ENCODE measurements at places on chromosomes 2 and 18.

- DNase-seq: no peak
These were observed 581 bp downstream of the CAPN14 start for GRCh38 chr2:31216734-31217133.

GRCh38 chr18:57748770-57749603 lies 54.1 kb downstream of the ATP8B1 start:
- DNase-seq: peak; percentile 22

DNA sequence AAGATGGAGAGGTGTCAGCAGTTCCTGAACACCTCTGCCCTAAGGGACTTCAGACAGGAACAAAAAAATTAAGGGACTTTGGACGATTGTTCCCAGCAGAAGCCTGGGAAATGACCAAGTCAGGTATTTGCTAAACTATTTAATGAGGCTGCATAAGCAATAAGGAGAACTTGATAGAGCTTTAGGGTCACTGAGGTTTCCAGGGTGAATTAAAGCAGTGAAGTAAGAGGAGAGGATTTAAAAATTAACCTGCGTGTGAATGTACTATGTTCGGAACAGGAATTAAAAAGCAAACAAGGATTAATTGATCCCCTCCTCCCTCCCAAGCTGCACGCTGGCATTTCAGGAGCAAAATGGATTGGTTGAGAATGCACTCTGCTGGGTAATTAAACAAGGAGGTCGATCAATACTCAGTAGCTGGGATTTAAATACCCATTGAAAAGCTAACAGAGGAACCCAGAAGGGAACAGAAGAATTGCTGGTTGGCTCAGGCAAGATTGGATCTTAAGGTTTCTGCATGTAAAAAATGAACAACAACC lies 157.2 kb downstream of the RNF152 start:
- no peak for DNase-seq

- no peak for DNase-seq
These were observed 420.3 kb upstream of the MMADHC start for GRCh38 chr2:150007815-150008430.

GRCh38 chr2:28362991-28363521 lies 29.6 kb upstream of the FOSL2 start:
- DNase-seq: no peak

GRCh38 chr2:68362749-68363148 lies 2.3 kb upstream of the PLEK start:
- no peak for DNase-seq

GRCh38 chr2:177397481-177398289 lies 5.1 kb downstream of the AGPS start:
- DNase-seq: peak; percentile 48

- DNase-seq: no peak
These were observed 46.0 kb downstream of the PAX8 start for GRCh38 chr2:113232740-113233139.

DNA sequence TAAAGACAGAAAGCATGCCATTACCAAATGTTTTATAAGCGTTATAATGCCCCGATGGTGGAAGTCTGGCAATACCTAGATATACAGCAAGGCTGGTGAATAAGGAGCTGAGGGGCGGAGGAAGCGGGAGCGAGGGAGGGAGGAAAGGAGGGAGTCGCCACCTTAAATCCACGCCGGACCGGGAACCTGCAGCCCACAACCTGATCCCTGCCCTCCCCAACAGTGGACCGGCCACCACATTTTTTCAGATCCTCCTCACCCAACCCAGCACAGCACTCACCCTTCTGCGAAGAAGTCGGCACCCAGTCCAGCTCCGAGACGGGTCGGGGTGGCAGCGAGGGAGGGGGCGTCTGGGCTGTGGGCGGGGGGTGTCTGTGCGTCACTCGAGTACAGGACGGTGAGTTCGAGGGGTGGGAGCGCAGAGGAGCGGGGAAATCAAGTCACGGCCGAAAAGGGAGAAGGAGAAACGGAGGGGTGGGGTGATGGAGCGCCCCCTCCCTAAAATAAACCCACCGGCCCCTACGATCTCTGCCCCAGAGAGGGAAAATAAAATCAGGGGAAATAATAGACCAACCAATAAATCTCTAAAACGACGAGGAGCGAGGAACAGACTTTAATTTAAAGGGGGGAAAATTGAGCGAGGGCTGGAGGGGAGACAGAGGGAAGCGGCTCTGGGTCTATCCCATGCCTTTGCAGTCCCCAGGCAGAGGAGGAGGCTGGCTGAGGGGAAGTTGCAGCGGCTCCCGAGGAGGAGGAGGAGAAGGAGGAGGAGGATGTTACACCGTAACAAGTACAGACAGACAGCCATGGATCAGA lies 96.5 kb upstream of the SERTAD2 start:
- DNase-seq: peak; percentile 30
